ENCODE measurements at places on chromosomes 6 and 20.

- DNase-seq = no peak
These were observed 159.2 kb upstream of the CST7 start for GRCh38 chr20:24789877-24790276.

DNA sequence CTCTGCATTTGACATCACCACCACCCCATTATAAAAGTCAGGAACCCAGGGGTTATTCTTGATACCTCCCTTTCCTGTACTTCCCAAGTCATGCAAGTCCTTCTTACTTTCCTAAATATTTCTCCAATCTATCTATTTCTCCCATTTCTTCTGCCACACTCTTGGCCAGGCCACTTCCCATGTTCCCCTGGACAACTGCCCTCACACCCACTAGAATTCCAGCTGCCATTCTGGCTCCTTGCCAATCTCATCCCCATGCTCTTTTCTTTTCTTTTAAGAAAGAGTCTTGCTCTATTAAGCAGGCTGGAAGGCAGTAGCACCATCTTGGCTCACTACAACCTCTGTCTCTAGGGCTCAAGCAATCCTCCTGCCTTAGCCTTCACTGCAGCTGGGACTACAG lies 15.2 kb downstream of the DEFB132 start:
- no peak for DNase-seq

- no peak for DNase-seq
These were observed 703.7 kb downstream of the MAFB start for GRCh38 chr20:39985271-39985827.

GRCh38 chr6:112178846-112179245 lies 75.5 kb downstream of the LAMA4 start:
- no peak for DNase-seq

GRCh38 chr20:19735446-19735845 lies 22.6 kb upstream of the RIN2 start:
- DNase-seq = no peak

GRCh38 chr6:14983599-14984518 lies 262.0 kb upstream of the JARID2 start:
- DNase-seq = no peak

DNA sequence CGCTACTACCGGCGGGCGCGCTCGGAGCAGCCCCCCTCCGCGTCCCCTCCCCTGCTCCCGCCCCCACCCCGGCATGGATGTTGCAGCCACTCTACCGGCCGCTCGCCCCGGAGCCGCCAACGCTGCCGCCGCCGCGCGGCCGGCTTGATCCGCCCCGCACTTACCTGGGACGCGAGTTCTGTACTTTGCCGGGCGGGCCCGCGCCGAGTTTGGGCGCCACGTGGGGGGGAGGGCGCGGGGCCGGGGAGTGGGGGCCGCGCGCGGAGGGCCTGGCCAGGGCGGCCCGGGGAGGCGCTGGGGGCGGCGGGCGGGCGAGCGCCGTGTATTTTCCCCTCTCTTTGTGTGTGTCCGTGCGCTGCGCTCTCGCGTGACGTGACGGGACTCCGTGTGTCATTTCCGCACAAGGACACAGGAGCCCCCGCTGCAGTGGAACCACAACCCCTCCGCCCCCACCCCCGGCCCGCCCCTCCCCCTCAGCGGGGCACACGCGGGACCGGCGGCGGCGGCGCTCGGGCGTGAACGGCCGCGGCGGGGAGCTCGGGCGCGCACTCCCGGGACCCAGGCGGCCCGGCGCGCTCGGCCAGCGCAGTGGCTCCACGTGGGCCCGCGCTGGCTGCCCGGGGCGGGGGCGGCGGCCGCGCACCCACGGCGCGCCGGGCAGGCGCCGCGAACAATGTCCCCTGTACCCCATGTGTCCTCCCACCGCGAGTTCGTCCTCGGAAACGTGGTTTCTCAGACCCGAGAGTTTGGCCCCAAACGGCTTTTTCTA lies at the start of gene BEND3:
BEND3 (minus strand) TSS at position 590 of the 769 bp plus-strand sequence. CDS start 16,230 bp downstream, outside the sequence.
- peak; percentile 28 for DNase-seq

DNA sequence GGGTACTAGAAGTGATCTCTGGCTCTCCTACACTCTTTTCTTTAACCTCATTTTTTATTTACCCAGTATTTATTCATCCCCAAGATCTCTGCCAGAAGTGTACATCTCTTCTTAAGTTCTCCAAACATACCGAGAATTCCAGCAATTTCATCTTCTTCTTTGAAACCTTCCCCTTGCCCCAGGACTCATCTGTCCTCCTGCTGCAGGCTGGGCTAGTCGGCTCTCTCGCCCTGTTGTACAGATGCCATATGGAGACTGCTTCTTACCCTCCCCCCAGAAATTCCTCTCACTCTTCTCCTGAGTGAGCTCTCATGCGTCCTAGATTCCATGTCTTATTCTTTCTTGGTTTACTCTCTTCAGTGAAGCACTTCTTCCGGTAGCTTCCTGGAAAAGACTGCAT lies 21.9 kb upstream of the PNRC1 start:
- DNase-seq = no peak

All from cerebellar cortex (tissue), 1 donor.